Inflammatory macrophage treated with lipopolysaccharide for 1 hour (primary cell): ENCODE measurements at places on chromosomes 1 and 21.

GRCh38 chr1:20290624-20291597 is at the start of gene VWA5B1:
Gene VWA5B1 (plus strand): TSS chr1:20290875. CDS start chr1:20310602, 19,727 bp downstream.
- DNase-seq = no peak

- no peak for DNase-seq
These were observed 35.2 kb upstream of the PDE4B start for GRCh38 chr1:65757531-65757930.

- peak; percentile 50 for DNase-seq
These were observed 646 bp downstream of the MAPKAPK2 start for GRCh38 chr1:206685334-206685768.

DNA sequence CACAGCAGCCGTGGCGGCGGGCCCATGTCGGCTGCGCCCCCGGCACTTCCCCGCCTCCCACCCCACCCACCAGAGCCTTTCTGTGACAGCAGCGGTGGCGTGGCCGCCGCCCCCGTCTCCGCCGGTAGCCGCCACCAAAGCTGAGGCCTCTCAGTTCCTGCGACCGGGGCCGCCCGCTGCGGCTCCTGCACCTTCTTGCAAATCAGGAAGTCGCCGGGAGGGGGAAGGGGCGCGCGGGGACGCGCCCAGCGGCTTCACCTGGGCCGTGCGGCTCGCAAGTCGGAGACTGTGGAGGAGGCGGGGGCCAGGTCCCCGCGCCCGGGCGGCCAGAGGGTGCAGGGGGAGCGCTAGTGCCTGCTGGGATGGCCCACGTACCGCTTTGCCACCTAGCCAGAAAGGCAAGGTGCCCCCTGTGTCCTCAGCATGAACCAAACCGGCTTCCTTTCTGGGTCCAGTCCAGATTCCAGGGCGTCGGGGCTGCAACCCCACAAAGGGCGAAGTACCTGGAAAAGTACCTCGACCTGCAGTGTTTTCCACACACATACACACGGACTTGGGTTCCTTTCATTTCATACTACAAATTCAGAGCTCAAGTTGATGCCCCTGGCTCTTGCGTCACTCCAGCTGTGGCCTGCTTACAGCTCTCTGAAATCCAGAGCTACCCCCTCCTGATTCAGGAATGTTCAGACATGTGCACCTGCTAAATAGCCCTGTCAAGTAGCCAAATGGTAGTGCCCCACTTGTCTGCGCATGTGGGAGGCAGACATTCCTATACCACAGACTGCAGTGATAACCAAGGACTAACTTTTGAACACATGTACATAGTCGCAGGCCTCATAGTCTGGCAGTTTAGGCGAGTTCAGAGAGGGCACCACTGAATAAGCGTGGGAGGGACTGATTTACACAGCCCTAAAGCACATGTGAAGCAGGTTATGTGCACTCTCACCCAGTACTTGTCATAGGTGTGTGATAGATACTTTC is at the start of gene DENND1B:
Gene DENND1B, minus strand, starts transcription at position 199 of the 981 bp plus-strand sequence. CDS start 325 bp downstream, outside the sequence.
- no peak for DNase-seq

DNA sequence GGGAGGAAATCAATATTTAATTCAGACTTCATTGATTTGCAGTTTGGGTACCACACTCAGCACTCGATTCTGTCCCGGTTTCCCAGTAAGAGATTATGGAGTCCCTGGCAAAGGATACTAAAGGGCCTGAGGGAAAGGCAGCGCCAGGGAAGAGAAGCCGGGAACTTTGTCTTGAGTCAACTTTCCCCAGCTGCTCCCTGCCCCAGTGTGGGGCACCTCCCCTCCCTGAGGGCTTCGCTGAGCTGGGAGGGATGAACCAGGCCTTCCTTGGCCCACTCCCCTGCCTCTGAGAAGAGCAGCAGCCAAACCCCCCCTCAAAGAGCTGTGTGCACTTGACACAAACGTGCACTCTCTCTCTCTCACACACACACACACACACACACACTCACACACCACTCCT is 32.6 kb downstream of the OPTC start:
- DNase-seq = no peak

GRCh38 chr1:17119773-17120480 is 676 bp upstream of the PADI2 start:
- DNase-seq = peak; percentile 49

DNA sequence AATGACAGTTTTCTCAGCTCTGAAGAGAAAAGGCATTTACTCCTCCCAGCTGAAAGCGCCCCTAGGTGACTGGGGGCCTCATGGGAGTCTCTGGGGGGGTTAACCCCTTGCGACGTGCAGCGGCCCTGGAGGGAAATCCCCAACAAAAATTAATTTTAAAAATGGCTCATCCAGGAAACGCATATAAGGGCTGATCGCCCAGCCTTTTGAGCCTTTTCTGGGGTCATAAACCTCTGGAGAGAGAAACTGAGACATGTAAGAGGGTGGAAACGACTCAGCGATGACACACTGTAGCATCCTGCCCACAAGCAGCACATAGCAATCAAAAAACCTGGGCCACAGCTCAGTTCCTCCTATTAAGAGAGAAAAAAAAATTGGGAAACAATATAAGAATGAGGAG is 20.4 kb upstream of the HPDL start:
- DNase-seq = no peak

GRCh38 chr1:170321113-170321512 is 175.4 kb downstream of the NTMT2 start:
- DNase-seq = no peak

DNA sequence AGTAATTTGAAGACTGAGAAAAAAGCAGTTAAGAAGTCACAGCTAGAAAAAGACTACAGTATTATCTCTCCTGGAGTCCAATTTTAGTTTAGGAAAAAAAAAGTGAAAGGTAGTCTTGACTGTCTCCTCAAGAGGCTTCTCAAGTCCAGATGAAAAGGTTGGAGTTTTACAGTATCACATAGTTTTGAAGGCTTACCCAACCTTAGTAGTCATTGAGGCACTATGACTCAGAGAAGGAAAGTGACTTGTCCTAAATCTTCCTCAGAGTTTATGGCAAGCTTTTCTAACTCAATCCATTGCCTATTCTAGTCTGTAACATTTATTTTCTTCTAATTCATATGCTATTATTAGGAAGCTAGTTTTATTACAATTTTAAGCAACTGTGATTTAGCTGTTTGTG is 174.9 kb downstream of the DPYD start:
- peak; percentile 11 for DNase-seq

- DNase-seq = peak; percentile 98
These were observed 45.8 kb upstream of the SAMSN1 start for GRCh38 chr21:14591882-14592281.

GRCh38 chr1:2556678-2557481 is 709 bp downstream of the TNFRSF14 start:
- DNase-seq = no peak

GRCh38 chr1:41590331-41590730 is 105.8 kb upstream of the EDN2 start:
- DNase-seq = no peak

DNA sequence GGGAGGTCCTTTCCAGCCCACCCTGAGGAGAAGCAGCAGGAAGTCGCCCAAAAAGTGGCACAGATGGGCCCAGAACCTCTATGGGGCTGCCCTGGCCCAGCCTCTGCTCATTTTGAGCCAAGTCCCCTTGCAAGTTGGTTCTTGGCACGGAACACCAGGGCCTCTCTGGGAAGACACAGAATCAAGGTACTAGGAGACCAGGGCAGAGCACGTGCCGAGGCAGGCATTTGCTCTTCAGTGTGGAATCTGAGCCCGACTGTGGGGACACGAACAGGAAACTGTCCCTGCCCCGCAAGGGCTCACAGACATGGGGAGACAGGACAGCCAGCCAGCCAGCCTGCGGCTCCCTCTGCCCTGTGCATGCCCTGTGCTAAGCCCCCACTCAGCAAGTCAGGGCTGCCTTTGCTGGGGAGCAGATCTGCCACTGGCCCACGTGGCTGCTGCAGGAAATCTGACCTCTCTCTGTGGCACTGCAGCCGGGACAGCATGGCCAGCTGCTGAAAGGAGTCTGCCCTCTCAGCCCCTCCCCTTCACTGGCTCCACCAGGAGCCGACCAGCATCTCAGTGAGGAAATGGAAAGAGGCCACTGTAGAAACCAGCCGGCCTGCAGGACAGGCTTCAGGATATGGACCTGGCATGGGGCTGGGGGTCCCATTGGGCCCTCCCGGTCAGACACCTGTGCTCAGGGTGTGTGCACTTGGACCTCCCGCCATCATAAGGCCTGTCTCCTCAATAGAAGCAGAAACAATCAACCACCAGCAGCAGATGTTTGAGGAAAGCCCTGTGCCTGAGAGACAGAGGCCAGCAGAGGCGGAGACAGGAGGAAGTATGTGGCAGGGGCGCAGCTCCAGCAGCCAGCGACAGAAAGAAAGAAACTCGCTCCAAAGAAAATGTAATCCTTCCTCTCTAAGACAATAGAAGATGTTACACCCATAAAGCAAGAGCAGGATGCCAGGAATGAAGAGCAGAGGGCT is 3.7 kb downstream of the ARHGEF16 start:
- DNase-seq = no peak

- peak; percentile 8 for DNase-seq
These were observed 1.1 kb downstream of the CTPS1 start for GRCh38 chr1:40980453-40981121.

DNA sequence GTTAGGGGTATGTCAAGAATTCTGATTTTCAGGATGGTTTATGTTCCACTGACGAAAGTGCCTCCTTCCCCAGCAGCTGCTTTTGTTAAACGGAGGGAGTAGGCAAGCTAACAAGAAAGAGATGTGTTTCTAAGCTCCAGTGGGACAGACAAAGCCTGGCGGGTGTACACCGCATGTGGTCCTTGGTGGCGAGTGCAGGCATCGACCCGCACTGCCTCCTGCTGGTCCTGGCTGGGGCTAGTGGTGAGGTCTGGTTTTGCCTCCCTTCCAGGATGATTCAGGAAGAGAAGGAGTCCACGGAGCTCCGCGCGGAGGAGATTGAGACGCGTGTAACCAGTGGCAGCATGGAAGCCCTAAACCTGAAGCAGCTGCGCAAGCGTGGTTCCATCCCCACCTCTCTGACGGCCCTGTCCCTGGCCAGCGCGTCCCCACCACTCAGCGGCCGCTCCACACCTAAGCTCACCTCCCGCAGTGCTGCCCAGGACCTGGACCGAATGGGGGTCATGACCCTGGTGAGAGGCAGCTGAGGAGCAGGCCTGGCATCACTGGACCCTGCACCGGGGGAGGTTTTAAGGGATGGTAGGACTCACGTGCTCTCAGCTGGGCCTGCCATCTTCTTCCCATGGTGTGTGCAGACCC is 29.0 kb downstream of the PPFIA4 start:
- DNase-seq = no peak

- DNase-seq = no peak
These were observed 54.4 kb downstream of the PRSS38 start for GRCh38 chr1:227869851-227870305.

GRCh38 chr1:35428360-35428759 is 128.8 kb downstream of the KIAA0319L start:
- no peak for DNase-seq

- no peak for DNase-seq
These were observed 1.1 kb downstream of the MRPS6 start for GRCh38 chr21:34074283-34075090.

- no peak for DNase-seq
These were observed 178.9 kb upstream of the SNX7 start for GRCh38 chr1:98482611-98483010.

- no peak for DNase-seq
These were observed at the start of gene CAPN9 for GRCh38 chr1:230747127-230747730. Gene CAPN9 (plus strand): TSS chr1:230747388. CDS start chr1:230747497, 109 bp downstream.

GRCh38 chr1:197761654-197762053 is 13.6 kb downstream of the DENND1B start:
- no peak for DNase-seq

GRCh38 chr1:241608379-241609033 is 31.7 kb downstream of the CHML start:
- DNase-seq = peak; percentile 57

GRCh38 chr1:57137980-57138379 is 172.2 kb upstream of the C8B start:
- no peak for DNase-seq

DNA sequence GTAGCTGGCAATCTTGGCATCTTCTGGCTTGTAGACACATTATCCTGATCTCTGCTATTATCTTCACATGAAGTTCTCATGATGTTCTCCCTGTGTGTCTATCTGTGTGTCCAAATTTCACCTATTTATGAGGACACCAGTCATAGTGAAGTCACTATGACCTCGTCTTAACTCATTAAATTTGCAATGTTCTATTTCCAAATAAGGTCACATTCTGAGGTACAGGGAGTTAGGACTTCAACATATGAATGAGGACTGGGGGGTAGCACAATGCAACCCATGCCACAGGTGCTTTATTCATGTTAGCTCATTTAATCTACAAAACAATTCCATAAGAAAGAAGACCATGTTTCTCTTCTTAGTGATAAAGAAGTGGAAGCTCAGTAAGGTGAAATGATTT is 206.2 kb upstream of the C8B start:
- DNase-seq = no peak

- DNase-seq = peak; percentile 64
These were observed 2.2 kb downstream of the ITSN1 start for GRCh38 chr21:33644383-33645074.
